ENCODE measurements at places on chromosomes 2 and 18.

GRCh38 chr2:43038696-43039094 is 187.7 kb downstream of the ZFP36L2 start:
- no peak for DNase-seq

GRCh38 chr2:195252018-195252417 is 405.0 kb upstream of the SLC39A10 start:
- DNase-seq: no peak

DNA sequence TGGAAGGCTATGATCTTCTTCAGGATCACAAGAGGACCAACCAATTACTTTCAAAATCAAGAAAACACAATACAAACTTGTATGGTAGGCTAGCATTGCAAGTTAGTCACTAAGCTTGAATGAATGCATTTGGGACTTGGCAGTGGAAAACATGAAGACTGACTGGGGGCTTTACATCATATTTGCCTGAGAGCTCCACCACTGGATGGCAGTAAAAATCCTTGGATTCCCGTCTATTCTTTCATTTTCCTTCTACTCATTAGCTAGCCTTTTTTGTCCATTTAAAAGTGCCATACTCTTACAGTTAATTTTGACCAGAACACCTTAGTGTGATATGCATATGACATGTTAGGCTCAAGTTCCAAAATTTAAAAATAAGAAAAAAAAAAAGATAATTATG is 63.5 kb upstream of the RASGRP3 start:
- DNase-seq: no peak

GRCh38 chr2:207469451-207469850 is 60.3 kb upstream of the CREB1 start:
- DNase-seq: no peak

DNA sequence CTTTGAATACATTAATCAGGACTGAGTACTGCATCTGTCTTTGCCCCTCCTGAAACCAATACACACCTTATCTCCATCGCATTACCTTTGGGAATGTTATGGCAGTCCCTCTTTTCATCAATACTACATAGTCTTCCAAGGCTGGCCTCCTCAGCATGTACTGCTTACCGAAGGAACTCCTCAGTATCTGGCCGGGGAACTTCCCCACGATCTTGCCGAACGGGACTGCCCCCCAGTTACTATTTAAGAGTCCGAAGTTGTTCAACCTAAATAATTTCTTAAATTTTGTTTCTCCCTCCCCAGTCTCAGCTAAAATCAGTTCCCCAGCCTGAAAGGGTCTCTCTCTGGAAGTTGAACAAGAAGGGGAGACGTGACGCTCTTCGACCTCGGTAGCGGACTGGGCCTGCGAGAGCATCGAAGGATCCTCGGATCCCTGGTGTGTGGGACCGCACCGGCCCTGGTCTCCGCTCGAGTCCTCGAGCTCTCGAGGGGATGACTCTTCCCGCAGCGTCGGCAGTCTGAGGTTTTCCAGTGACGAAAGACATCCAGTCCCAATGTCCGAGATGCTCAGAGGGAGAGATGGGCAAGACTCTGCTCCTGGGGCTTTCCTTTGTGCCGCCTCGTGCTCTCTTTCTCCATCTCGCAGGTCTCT is 489 bp downstream of the TRMT61B start:
- DNase-seq: peak; percentile 28

GRCh38 chr18:27007880-27008279 is 142.4 kb upstream of the AQP4 start:
- DNase-seq: no peak
